Kidney glomerular epithelial cell (primary cell): ENCODE measurements at places on chromosomes 12 and 14.

DNA sequence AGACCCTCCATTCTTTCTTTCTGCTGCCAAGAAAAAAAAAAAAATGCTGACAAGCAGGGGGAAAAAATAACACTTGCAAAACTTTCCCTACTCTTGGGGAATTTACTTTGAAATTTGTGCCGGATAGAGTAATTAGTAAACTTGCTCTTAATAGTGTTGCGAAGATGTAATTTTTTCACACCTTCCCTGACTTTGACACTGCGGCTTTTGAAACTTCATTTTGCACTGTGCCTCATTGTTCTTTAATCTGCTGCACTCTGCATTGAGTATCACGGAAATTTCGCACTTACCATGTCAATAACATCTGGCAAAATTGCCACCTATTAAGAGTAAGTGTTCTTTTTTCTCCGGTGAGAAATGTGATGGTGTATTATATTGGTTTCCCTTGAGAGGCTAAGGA is 596.1 kb downstream of the VRK1 start:
- DNase-seq = no peak

- no peak for DNase-seq
These were observed 65.2 kb downstream of the EP400 start for GRCh38 chr12:132014915-132015280.

- DNase-seq = no peak
These were observed at the start of gene MEG3 for GRCh38 chr14:100825713-100826331. Gene MEG3 (plus strand): TSS chr14:100826118.

GRCh38 chr12:70730675-70731180 is 93.5 kb upstream of the PTPRB start:
- DNase-seq = no peak

GRCh38 chr12:12153596-12153995 is 82.9 kb downstream of the BCL2L14 start:
- no peak for DNase-seq

- no peak for DNase-seq
These were observed 3.7 kb upstream of the COX8C start for GRCh38 chr14:93343266-93343665.

- no peak for DNase-seq
These were observed 103.3 kb downstream of the RBM19 start for GRCh38 chr12:113862590-113863454.

DNA sequence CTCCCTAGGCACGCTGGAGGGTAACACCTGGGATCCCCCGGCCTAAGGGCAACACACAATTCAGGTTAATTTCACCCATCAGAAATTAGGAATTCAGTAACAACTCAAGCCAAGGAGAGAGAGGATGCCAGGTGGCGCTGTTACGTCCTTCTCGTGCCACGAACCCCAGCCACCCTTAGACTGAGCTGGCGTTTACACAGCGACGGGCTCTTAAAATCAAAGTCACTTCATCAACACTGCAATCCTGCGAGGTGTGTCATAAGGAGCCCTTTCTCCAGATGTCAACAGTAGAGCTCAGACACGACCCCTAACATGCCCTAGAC is 110.6 kb upstream of the TMEM132D start:
- no peak for DNase-seq

- no peak for DNase-seq
These were observed 3.7 kb upstream of the ANKLE2 start for GRCh38 chr12:132765361-132765760.

DNA sequence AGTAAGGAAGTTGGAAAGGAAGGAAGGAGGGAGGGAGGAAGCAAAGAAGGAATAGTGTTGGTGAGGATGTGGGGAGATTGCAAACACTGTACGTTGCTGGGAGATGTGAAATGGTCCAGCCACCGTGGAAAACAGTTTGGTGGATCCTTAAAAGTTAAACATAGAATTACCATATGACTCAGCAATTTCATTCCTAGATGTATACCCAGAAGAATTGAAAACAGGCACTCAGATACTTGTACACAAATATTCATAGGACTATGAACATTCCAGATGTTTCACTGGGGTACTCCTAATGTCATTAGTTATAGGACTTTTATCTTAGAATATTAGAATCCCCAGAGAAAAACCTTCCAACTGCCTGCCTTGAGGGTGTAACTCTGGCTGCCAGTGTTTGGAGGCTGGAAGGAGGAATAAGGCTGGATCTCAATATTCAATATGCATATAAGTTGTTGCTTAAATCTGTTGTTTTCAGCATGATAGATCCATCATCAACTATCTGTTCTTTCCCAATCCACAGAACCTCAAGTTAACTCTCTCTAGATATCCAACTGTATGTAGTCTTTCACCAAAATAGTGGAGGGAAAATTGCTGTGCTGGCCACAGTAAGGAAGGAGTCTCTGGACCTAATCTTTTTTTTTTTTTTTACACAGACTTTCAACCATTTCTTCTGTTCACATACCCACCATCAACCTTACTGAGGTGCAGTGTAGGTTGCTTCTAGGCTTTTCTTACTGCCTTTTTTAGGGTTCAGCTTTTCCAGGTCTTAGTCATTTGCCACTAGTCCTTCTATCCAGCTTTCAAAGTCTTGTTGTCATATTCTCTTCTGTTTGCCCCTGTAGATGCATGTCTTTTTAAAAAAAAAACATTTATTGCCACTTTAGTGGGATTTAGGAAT is 94.5 kb downstream of the DNAI7 start:
- DNase-seq = no peak

DNA sequence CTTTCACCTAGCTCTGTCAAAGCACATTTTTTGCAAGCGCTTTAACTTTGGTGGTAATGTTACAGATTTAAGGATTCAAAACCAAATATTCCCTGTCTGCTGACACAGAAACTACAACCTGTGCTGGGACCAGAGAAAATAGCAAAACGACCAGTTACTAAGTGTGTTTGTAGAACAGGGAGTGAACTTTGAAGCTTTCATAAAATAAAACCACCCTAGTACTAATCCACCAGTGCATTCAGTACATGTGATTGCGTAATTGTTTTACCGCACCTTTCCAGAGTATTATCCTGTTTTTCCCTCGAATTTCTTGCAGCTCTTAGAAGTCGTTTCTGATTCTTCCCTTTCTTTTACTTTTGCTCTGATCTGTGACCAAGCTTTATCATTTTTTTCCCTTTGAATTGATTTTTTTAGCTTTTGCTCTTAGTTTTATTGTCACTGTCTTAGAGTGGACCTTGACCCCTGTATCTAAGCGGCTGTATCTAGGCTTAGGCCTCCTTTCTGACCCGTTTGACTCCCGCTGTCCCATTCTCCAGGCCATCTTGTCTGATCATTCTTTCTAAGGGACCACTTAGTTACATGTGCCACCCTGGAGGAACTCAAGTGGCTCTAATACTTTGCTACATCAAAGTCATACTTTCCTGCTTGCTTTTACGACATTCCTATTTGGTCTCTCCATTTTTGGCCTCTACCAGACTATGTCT is 429.4 kb downstream of the PCNX1 start:
- DNase-seq = no peak

DNA sequence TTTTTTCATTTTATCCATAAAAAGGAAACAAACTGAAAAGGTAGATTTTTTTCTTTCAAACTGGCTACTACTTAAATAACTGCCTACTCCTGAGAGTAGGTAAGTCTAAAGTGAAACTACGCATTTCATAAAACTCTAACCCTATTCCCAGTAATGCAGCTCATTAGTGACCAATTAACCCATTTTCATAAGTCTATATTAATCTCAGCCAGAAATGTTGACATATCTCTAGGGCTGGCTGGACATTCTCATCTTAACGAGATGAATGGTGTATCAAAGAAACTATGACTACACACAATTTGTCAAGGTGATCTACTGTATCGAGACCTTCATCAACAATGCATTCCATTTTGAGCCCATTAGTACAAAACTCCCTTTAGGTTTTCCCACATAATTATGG is 57.2 kb downstream of the EPS8 start:
- peak; percentile 23 for DNase-seq

DNA sequence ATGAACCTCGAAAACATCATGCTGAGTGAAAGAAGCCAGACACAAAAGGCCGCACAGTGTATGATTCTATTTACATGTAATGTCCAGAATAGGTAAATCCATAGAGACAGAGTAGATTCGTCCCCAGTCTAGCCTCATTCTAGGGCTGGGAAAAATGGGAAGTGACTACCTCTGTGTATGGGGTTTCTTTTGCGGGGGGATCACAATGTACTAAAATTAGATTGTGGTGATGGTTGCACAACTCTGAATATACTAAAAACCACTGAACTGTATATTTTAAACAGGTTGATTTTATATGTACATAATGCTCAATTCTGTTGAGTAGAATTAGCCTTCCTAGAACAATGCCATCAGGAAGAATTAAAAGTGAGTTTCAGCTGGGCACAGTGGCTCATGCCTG is 6.3 kb upstream of the RILPL2 start:
- no peak for DNase-seq
